ENCODE measurements at places on chromosomes 5 and 9.

- no peak for DNase-seq
These were observed 7.1 kb downstream of the LCP2 start for GRCh38 chr5:170290498-170290897.

DNA sequence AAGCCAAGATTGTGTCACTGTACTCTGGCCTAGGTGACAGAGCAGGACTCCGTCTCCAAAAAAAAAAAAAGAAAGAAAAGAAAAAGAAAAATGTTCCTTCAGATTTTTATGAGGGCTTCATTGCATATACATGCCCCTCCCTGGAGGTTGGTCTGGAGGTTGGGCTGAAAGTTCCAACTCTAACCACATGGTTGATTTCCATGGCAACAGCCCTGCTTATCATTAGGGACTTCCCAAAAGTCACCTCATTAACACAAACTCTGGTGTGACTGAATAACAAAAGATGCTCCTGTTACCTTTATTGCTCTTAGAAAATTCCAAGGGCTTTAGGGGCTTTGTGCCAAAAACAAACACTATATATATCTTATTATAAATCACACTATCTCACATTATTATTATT lies 113.8 kb downstream of the TMC1 start:
- no peak for DNase-seq

DNA sequence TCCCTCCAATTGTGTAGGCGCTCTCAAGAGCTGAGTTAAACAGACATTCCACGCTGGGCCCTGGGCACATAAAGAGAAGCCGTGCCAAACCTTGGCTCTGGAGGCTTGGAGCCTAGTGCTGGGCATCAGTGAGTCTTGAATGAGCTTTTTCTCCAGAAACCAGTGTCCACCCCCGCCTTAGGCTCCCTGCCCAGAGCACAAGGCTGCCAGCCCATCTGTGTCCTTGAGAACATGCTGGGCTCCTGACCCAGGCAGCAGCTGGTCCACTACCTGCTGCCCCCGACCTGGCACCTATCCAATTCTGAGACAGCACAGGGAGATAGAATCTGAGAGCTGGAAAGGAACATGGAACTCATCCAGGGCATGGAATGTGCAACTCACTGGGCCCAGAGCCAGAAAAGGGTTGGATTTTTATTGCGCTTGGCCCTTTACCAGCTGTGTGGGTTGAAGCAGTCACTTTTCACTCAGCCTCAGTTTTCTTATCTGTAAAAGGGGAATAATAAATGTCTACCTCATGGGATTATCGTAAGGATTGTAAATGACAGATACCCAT lies 92.4 kb upstream of the CPLX2 start:
- DNase-seq, result no peak

GRCh38 chr9:33923079-33923478 lies 106.1 kb downstream of the UBE2R2 start:
- DNase-seq, result no peak
